ENCODE measurements at places on chromosomes 4 and X.

- no peak for DNase-seq
Measured at GRCh38 chr4:108502356-108502755, 118.0 kb upstream of the RPL34 start.

- no peak for DNase-seq
Measured at GRCh38 chr4:131052646-131053045, 1956.7 kb downstream of the C4orf33 start.

DNA sequence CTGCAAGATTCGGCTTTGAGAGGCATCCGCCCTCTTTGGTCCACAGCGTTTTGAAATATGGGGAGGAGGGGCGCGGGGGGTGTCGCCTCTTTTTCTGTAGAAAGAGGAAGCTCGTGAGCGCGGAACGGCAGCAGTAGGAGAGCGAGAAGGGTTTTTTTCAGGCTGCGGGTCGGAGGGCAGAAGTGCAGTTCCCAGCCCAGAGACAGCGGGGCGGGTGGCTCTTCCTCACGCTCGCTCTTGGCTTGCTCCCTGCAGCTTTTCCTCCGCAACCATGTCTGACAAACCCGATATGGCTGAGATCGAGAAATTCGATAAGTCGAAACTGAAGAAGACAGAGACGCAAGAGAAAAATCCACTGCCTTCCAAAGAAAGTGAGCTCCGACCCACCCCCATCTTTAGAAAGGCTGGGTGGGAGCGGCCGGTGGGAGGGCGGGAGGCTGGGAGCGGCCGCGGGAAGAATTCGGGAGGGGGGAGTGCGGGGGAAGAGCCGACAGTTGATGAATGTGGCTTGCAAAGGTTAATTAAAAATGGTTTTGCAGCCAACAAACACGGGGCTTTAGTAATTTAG is 1.2 kb downstream of the TMSB4X start:
- no peak for DNase-seq

DNA sequence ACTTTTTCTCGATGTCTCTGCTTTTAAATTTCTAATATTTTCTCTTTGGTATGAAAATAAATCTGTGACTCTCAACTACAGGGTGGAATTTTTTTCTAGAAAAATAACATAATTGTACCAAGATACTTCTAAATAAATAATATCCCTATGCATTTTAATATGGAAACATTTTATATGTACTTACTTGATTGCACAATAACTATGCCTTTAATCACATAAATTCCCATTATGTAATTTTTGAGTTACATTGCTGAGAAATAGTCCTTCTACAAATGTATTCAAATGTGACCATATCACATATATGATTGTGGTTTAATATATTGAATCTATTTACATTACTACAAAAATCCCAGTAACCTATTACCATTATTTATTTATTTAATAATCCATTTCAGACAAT is 1543.3 kb upstream of the PABPC4L start:
- no peak for DNase-seq

DNA sequence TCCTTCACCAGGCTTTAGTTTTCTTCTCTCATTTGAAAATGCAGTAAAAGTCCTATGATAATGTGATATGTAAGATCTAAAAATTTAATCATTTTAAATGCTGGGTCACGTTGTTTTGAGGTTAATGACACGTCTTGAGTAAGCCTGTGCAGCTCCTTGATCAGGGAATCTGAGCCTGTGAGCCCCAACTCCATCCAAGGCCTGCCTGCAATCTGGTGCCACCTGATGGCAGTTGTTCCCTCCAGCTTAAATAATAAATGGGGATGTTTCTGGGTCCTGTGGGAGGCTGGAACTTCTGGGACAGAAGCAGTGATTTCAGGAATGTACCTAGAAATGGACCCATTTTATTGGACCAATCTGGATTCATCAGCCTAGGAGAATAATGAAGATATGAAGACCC is 455.4 kb upstream of the ADGRL3 start:
- no peak for DNase-seq

- DNase-seq = no peak
Measured at GRCh38 chr4:145387079-145387478, 94.6 kb upstream of the SMAD1 start.

GRCh38 chrX:17078031-17078720 is 131.7 kb downstream of the REPS2 start:
- no peak for DNase-seq

DNA sequence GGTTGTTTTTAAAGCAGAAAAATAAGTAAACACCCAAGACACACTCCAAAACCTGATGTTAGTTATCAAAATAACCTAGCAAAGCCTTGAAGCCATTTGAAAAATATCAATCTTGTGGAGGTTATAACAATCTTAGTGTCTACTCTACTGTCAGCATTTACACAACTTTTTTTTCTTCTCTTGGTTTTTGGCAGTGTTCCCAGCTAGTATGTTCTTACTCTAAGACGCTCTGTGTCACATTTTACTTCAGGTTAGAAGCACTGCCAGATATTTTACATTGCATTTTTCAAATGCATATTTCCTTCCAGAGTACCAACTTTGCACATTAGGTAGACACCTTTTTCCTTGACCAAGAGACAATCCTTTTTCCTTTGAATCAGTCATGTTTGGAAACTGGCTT is 114.0 kb upstream of the INPP4B start:
- DNase-seq = no peak

DNA sequence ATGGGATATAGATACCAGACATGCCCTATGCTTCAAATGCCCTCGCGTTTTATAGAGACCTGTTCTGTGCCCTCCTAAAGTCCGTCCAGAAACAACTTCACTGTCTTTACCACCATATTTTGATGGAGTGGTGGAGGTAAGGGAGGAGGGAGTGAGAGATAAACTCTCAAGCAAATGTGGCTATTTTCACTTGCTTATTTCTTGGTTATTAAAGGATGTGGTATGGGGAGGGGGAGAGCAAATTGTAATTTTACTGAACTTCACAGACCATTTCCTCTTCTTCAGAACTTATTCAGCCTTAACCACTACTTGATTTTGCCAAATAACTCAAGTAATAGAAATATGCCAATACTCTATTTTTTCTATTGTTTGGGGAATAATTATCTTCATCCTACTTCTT is 31.5 kb downstream of the GPR174 start:
- no peak for DNase-seq

DNA sequence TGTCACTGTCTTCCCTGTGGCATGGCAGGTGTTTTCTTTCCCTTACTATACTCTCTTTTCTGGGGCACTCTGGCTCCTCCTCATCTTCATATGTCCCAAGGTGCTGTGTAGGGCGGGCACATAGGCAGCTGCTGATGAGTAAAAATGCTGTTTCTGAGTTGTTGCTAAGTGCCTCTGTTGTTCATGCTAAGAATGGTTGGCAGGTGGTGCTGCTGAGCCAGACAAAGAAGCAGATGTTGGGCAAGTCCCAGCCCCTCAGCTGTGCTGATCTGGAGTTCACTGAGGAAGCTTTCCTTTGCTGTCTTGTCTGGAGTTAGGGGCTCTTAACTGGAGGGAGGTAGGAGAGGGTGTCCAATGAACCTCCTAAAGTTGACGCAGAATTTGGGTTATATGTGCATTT is 40.6 kb downstream of the HADH start:
- peak; percentile 25 for DNase-seq

DNA sequence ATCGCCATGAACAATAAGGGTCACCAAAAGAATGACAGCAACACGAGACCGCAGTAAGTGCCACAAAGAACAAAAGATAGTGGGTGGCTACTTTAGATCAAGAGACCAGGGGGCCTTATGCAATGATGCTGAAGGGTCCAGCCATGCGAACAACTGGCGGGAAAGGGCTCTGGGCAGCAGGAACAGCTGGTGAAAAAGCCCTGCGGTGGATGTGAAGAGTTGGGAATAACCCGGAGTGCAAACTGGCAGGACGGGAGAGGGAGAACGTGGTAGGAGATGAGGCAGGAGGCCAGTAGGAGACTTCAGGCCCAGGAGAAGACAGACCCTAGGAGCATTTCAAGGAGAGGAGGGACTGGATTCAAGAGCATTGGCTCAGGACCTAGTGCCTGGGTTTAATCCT is 120.2 kb downstream of the AFAP1 start:
- DNase-seq = no peak

DNA sequence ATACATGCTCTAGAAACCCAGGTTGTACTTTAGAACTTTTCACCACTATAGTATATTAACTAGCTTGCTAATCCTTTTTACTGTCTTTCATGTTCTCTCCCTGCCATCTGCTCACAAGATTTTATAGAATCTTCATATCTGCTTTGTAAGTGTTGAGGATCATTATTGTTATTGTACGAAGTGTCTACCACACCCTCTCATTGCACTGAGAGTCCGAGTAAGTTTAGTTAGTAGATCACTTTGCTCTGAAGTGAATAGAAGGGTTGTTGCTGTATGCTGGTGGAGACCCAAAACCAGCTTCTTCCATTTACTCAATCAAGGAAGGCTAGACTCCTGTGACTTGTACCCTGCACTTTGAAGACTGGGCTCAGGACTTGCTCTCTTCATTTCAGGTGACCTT is 17.1 kb downstream of the GAB1 start:
- no peak for DNase-seq

GRCh38 chr4:108919226-108919893 is 156.5 kb upstream of the ETNPPL start:
- no peak for DNase-seq

- DNase-seq = no peak
Measured at GRCh38 chr4:51909236-51909703, 66.3 kb downstream of the DCUN1D4 start.

DNA sequence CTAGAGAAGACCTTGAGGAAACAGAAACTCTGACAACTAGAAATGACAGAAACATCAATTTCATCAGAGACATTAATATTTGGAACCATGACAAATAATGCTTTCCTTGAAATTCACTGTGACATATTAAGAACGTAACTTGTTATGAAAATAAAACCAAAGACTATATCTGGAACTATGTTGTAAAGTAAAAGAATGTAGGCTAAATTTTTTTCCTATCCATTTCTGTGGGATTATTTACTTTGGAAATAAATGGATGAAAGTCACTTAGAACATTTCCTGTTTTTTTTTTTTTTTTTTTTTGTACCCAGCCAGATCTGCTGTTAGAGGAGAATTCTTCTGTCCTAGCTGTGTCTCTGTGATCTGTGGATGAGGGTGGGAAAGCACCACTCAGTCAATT is 255.9 kb downstream of the SPRY1 start:
- no peak for DNase-seq

DNA sequence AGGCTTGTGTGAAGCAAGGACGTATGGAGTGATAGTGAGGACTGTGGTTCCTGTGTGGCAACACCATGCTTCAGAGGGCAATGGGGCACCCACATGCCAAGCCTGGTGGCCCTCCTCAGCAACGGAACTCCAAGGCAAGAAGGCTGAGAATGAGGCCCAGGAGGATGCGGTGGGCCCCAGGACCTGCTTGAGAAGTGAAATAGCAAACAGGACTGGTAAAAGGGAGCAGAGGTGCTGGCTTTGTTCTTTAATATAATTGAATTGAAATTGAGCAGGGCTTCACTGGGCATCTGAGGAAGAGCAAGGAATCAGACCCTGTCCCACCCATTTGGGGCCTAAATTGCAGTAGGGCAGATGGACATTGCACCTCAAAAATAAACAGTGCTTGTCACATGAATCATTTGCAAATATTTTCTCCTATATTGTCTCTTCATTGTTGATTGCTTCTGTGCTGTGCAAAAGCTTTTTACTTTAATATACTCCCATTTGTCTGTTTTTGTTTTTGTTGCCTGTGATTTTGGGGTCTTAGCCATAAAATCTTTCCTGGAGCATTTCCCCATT is 2.3 kb downstream of the TMEM187 start:
- DNase-seq = no peak

GRCh38 chr4:116015062-116015461 is 901.6 kb upstream of the NDST4 start:
- DNase-seq = no peak

- DNase-seq = no peak
Measured at GRCh38 chrX:19372547-19373331, 29.0 kb downstream of the PDHA1 start.

- DNase-seq = peak; percentile 58
Measured at GRCh38 chrX:47384502-47384901, 14.1 kb downstream of the ZNF157 start.
